Fibroblast of skin of right quadriceps (primary cell): ENCODE measurements at places on chromosomes 11 and 22.

GRCh38 chr11:122100037-122100755 is 15.8 kb downstream of the BLID start:
- peak; percentile 86 for DNase-seq

DNA sequence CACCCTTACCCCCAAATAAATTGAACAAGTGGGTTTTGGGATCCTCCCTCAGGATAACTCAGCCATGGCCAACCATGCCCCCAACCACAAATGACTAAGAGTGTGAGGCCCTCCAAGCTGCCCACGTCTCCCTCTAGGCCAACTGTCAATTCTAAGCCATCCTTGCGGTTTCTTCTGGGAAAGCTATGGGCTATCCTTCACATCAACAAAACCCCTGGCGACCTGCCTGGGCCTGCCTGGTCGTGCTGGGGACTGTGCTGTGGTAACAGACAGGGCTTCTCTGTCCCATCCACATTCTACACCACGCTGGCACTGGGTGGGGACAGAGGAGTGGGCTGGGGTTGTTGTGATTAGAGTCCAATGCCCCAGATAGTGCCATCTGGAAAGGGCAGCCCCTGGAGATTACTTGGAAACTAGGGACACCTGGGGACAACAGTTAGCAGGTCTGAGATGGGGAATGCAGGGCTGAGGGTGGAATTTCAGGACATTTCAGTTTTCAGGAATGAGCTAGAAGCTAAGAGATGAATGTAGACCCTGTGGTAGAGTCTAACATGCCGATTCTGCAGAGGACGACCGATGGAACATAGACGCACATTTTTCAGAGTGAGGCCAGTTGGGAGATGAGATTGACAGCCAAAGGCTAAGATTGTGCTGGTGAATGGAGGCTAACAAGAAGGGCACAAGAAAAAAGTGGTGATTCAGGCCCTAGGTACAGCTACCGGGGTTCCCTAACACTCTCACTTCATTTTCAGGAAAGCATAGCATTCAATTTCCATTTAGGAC is 131.9 kb downstream of the RASSF10 start:
- peak; percentile 14 for DNase-seq

DNA sequence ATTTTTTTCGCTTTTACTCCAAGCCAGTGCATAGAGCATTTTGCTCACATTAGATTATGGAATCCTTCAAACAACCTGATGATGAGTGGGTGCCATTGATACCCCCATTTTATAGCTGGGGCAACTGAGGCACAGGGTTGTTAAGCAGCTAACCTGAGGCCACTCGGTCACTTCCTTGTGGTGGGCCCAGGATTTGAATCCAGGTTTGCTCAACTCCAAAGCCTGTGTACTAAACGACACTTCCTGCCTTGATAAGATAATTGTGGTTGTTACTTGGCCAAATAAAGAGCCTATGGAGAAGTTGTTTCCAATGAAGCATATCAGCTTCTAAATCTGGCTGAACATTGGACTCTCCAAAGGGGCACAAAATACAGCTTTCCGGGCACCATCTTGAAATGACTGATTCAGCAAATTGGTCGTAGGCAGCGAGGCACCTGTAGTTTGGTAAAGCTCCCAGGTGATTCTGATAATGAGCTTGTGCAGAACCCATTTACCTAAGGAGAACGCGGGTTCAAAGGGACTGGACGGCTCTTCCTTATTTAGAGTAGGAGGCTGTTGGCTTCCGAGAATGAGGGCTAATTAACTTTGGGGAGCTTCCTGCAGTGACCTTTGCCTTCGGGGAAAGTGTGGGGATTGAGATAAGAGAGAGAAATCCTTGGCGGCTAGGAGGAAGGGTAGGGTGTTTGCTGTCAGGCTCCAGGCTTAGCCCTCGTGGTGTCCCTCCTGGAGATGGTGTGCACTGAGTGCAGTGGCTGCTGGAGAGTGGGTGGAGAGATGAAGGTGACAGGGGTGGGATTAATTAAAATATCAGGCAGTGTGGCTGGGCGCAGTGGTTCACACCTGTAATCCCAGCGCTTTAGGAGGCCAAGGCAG is 17.5 kb upstream of the EHF start:
- no peak for DNase-seq

DNA sequence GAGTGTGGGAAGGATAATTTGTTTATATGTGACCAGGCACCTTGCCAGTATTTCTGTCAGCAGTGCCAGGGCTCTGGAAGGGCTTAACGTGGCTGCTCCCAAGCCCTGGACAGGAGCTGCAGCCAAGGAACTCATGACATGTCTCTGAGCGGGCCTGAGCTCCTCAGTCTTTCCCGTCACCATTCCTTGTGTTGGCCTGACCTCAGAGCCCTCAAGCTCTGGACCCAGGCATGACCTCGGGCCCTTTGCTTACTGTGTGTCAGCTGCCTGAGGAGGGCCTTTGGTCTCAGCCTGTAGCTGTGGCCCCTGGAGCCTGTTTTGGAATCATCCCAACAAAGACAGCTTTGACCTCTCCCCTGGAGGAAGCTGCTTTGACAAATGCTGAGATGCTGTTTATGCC is 264.1 kb upstream of the PLET1 start:
- no peak for DNase-seq

DNA sequence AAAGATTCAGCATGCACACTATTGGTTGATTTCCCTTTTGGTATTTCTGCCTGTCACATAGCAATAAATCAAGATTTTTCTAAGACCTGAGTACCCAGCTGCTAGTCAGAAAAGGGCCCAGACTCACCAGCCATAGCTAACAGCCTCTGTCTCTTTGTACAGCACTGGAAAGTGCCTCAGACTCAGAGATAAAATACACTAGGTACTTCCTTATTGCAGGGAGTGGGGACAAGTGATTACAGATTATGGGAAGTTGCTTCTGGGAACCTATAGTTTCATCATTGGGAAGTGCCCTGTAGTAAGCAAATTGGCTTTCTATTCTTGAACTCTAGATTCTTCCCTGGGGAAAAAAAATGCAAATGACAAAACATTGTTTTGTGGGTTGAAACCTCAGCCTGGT is at the start of gene CASP5:
CASP5 (minus strand) TSS at position 166 of the 400 bp plus-strand sequence; CDS start at position 134, 32 bp downstream.
- no peak for DNase-seq

- no peak for DNase-seq
Measured at GRCh38 chr11:99425596-99425995, 404.8 kb downstream of the CNTN5 start.

DNA sequence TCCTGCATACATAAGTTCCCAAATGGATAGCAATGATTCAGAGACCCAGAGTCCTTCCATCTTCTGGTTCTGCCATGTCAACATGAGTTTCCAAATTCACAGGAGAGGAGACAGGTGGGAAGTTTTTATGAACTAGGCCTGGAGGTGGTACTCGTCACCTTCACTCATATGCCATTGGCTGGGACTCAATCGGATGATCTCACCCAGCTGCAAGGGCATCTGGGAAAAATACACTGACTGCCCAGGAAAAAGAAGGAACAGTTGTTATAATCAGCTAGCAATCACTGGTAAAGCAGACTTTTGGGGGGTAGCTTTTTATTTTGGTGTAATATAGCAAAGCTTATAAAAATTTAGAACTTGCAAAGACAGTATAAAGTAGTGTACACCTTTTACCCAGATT is 83.9 kb downstream of the OTOG start:
- DNase-seq = no peak

- DNase-seq = no peak
Measured at GRCh38 chr11:130504317-130504716, 55.9 kb downstream of the ADAMTS15 start.

- DNase-seq = no peak
Measured at GRCh38 chr11:61912530-61912898, 4.9 kb downstream of the RAB3IL1 start.

DNA sequence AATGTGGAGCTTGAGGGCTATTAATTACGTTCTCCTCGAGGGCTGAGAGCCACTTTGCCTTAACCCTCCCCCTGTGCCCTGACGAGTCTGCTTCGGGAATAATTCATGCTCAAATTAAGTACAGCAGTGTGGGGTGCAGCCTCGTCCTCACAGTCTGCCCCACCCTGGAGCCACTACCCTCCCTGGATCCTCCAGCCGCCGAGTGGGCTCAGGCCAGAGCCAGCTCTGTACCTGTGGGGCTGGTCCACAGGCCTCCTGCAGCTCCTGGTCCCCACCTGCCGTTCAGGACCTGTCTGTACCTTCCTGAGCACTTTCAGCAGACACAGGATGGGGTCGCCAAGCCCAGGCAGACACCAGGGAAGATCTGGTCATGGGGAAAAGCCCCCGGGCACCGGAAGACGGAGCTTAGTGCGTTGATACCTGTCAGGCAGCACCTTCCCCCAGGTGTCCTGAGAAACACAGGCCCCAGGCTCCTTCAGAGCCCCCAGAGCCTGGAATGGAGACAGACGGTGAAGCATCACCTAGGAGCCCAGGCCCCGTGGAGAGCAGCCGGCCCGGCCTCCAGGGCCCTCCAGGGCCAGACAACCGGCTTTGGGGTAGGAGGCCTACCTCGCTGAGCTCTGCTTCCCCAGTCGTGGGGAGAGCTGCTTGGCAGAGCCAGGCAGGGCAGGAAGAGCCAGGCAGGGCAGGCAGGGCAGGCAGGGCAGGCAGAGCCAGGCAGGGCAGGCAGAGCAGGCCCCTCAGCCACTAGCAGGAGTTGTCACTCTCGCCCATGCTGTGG is 9.7 kb downstream of the TSPAN32 start:
- DNase-seq = no peak

GRCh38 chr11:27621405-27622161 is 78.7 kb downstream of the BDNF start:
- DNase-seq = no peak

DNA sequence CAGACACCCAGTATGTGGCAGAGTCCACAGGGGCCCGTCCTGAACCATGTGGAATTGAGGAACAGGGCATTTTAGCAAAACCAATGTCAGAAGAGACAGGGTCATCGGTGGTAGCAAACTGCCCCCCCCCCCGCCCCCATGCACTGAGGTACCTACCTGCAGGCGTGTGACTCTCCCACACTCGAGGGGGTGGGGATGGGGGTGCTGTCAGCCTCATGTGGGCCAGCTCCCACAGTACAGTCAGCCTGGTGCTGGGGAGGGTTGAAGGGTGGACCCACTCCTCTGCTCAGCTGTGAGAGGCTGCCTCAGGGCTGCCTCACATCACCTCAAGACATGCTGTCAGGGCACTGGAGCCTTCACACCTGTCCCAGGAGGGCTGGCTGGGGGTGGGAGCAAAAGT is 10.7 kb upstream of the SUSD2 start:
- DNase-seq = no peak

GRCh38 chr22:27437570-27437969 is 364.0 kb downstream of the MN1 start:
- no peak for DNase-seq

DNA sequence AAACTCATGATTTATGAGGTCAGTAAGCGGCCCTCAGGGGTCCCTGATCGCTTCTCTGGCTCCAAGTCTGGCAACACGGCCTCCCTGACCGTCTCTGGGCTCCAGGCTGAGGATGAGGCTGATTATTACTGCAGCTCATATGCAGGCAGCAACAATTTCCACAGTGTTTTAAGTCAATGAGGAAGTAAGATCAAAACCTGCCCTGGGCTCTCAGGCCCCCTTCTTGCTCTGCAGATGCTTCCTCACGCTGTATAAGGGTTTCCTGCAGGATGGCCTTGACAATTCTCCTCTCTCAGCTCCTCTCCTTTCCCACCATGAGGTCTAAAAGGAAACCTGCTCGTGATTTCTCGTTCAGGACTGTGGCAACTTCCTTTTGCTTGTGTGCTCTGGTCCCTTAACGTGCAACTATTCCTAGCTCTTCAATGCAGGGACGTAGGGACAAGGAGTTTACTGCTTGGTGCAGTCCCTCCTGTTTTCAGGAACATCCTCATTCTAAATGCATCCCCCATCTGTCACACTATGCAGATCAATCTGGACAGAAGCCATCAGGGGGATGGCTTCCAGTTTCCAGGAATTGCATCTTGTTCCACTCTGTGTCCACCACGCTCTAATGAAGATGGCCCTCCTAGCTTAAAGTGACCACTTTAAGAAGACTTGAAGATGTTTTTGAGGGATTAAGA is 64.3 kb upstream of the IGLL5 start:
- no peak for DNase-seq

GRCh38 chr11:57761301-57762234 is at the start of gene CTNND1:
Gene CTNND1, plus strand, starts transcription at chr11:57761802. Its CDS starts 29,677 bp downstream, at chr11:57791479.
- peak; percentile 98 for DNase-seq

DNA sequence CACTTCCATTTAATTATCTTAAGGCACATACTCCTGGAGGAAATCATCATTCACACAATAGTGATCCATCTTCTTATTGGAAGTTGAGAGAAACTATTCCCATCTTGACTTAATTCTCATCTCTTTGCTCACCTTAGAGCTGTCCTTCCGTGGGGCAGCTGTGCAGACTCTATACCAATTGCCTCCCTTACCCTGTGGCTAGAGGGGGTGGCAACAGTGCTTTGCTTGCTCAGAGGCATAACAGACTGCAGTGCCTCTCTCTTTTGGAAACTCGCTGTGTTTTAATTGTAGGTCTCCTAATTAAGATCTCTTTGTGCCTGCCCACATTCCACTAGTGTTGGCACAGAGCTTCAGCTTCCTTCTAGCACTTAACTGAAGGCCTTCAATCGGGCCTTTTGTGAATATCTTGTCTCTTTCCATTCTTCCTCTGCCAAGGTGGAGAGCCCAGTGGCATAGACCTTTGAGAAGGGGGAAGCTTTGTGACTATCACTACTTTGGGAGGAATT is 5.5 kb downstream of the KMT2A start:
- DNase-seq = no peak

DNA sequence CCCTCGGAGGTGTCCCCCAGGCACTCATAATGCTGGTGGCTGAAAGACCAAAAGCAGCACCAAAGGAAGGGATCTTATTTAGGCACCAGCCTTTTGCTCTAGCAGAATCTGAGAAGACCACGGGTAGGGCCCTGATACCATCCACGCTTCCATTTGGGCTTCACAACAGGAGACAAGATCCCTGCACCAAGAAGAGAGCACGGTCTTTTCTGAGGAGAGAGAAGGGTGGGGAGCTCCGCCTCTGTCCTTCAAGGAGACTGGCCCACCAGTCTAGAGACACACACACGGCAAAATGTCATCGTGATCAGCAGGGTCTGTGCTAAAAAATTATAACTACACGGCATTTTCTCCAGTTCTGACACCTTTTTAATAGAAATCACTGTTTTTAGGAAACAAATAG is 9.8 kb downstream of the LARGE2 start:
- no peak for DNase-seq

- peak; percentile 93 for DNase-seq
Measured at GRCh38 chr11:109309153-109309552, 112.8 kb upstream of the C11orf87 start.

DNA sequence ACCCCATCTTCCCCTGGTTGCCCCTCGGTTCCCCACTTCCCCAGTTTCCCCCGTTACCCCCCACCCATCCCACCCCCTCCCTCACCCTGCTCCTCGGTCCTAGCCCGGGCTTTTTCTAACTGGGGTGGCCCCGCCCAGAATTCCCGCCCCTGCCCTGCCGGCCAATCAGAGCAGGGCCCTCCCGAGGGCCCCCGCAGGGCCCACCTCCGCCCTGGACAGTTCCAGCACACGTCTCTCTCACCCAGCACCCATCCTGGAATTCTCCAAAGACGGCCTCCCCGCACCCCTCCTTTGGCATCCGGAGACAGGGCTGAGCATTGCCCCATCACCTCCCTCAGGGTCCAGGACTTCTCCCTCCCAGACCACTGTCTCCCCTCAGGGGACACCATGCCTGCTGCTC is at the start of gene H19:
H19 (minus strand) TSS at position 88 of the 400 bp plus-strand sequence.
- no peak for DNase-seq

GRCh38 chr11:114166897-114167323 is 107.4 kb downstream of the ZBTB16 start:
- DNase-seq = peak; percentile 93
